Right lung (tissue), 10 donors: ENCODE measurements at places on chromosomes 11 and 22. TPM values are rescaled to one million over a fixed set of nuclear protein-coding genes. Genes with fewer than 3 reads are reported as not detected.

DNA sequence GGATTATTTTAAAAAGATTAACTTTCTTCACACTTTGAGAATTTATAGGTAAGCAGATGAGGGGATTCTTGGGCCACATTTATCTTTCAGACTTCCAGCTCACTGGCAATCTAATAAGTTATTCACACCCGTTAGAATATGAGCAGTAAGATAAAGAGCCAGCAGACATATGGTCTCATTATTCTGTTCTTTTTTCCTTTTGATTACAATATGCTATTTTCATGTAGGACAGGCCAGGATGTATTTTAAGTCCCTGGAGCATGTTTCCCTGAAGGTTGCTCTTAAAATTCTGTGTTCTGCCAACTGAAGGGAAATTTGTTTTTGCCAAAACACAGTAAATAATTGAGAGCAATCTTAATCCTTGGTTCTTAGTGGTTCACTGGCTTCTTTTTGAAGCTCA, 22.2 kb downstream of the PDHX start:
- DNase-seq: no peak

GRCh38 chr11:30015725-30016412, 961 bp downstream of the KCNA4 start:
- no peak for DNase-seq

- no peak for DNase-seq
These were observed 321.6 kb downstream of the AASDHPPT start for GRCh38 chr11:106399076-106399511.

GRCh38 chr11:114132417-114132816, 72.9 kb downstream of the ZBTB16 start:
- no peak for DNase-seq

- no peak for DNase-seq
These were observed 54.2 kb upstream of the TTLL12 start for GRCh38 chr22:43241138-43241597.

DNA sequence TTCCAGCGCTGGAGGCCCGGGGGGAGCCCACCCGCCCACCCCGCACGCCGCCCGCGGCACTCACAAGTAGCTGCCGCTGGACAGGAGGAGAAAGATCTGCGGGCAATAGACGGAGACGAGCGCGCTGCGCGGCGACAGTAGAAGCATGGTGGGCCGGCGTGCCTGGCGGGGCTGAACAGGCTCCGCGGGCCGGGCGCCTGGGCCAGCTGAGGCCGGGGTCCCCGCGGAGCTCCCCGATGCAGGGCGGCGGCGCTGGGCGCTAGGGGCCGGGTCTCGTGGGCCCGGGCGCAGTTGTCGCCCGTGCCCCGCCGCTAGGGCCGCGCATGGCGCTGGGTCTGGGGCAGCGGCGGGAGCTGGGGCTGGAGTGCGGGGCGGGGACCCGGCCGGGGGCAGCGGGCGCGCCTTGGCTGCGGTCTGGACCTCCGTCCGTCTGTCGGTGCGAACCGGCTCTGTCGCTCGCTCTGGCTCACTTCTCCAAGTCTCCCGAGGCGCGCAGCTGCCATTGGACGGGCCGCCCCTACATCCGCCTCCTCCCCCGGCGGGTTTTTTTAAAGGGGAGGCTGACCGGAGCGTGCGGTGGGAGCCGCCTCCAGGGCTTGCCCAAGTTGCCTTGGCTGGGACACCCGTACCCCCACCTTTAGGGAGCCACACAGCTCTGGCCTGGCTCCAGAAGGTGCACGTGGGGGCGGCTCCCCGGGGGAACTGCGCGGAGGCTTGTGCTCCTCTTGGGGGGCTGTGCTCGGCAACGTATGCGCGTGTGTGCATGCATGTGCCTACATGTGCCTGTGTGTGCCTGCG, 4.7 kb downstream of the WNT7B start:
- no peak for DNase-seq

DNA sequence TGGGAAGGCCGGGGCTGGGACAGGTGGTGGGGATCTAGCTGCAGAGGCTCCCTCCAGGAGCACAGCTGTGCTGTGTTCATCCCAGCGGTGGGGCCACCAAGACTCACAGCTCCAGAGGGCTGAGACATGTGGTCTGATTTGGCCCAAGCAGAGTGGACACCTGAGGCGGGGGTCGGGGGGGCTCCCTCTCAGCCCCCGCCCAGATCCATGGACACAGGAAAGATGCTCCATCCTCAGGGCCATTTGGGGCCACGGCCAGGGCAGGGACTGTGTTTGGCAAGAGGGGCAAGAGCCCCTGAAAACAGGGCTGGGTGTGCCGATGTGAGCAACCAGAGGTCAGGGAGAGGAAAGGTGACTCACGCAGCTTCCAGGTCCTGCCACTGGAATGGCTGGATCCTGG, 219.4 kb downstream of the BRD1 start:
- no peak for DNase-seq

DNA sequence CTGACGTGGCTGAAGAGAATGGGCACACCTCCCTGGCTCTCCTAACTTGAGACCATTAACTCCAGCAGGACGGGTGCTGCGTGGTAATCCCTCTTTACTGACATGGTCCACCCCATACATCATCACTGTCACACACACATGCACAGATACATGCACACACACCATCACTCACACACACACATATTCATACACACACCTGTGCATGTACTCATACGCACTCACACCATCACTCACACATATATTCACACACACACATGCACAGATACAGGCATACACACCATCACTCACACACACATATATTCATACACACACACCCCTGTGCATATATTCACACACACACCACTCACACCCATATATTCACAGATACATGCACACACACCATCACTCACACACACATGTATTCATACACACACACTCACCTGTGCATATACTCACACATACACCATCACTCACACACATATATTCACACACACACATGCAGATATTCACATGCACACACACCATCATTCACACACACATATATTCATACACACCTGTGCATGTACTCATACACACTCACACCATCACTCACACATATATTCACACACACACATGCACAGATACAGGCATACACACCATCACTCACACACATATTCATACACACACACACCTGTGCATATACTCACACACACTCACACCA, 74.8 kb downstream of the EFCAB6 start:
- DNase-seq: no peak

- DNase-seq: no peak
These were observed 11.5 kb downstream of the NNMT start for GRCh38 chr11:114307524-114308203.

DNA sequence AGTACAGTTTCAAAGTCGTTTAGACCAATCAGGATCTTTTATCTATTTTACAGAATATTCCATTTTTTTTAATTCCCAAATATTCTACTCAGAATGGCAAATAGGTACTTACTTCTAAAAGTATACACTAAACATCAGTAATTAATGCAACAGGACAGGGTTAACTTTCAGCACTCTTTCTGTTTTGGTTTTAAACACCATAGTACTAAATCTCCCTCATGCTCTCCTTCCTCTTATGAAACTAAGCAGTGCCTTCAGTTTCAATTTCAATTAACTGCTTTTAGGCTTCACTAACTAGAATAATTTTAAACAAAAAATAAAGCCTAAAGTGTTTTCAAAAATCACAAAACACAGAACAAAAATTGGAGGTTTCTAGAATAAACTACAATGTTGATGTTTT, 57.9 kb downstream of the NOX4 start:
- DNase-seq: no peak

DNA sequence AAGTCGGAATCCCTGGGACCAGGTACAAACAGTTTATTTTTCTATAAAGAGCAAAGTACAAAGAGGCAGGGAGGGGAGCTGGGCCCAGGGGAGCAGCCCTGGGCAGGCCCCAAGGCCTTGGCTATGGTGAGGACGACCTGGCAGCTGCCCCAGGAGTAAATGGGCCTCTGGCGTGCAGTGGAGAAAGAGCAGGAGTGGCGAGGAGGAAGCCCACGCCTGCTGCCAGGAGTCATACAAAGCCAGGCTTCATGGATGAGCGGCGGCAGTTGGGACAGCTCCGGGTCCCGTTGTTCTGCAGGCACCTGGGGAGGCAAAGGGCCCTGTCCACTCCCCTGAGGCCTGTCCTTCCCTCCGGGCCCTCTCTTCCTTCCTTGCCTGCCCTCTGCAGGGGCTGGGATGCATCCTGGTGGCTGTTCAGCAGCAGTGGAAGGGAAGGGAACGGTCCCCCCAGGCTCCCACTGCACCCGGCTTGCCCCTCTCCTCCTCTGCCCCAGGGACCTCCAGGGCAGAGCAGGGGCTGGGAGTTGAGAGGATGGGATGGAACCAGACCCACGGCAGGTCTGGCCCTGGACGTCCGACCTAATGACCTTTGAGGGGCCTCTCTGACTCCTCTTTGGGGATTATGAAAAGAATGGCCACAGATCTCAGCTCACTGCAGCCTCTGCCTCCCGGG, 11.1 kb downstream of the RAPSN start:
- no peak for DNase-seq

DNA sequence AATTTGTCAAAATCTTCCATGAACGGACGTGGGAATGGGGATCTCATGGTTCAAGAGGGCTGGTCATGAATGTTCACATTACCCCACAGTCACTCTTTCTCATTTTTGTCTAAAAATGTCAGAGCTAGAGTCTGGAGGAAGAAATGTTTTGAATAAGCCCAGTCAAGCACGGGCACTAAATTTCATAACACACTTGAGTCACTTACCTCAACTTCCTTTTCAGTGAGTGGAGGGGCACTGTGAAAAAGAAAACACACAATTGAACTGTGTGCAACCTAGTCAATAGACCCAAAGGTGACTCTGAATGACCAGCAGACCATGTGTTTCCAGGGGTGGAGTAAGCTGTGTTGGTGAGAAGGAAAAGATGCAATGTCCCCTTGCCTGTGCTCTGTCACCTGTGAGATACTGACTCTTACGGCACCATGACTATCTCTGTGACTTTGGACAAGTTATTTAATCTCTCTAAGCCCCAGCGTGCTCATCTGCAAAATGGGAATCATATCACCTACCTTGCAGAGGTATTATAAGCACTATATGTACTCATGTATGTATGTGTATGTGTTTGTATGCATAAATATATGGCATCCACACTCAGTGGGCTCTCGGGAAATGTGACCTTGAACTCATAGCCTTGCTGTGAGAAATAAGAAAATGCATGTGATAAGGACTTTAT, 38.2 kb upstream of the LYVE1 start:
- no peak for DNase-seq

DNA sequence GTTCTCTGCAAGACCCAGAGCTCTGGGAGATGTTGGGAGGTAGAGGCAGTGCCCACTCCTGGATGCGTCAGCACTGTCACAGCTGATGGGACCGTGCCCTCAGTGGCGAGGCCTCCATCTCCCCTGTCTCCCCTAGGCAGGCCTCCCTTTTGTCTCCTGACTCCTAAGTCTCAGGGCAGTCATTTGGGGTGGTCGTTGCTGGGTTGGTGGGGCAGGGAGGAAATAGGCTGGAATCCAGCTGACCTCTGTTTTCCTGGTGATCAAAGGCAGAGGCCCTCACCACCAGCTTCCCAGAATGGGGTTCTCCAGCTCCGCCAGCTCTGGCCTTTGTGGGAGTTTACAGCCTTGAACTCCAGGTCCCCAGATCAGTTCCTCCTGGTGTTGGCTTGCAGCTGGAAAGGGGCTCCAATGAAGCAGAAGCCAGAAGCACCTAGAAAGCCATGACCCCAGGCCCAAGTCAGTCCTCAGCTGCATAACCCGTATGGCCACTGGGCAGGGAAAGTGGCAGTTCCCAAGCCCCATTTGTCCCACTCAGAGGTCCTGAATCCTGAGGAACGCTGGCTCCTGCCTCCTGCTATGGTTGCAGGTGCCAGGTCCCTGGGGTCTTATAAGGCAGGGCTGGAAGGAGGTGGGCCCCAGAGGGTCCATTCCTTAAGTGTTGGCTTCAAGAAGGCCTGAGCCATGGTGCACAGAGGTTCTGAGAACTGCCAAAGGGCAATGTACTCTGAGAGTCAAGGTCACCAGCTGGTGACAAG, 7.3 kb upstream of the FXYD2 start:
- no peak for DNase-seq

DNA sequence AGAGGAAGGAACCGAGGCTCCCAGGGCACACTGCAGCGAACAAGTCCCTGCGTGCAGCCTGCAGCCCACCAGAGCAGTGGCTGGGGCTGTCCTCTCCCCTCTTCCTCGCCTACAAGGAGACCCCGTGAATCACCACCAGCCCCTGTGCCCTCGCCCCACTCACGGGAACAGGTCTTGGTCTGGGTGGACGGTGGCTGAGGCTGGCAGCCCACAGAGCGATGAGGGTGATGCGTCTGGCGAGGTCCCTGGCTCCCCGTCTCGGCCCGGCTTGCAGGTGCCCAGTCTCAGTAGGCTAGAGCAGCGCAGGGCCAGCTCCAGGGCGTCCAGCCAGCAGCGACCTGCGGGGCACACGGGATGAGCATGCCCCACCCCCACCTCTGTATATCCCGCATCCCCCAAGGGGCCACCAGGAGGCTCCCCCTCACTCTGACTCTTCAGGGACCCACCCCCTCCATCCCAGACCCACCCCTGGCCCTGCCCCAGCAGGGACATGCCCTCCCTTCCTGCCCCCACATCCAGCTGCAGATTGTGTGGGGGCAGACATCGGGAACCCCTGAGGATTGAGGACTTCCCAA, 50.5 kb upstream of the CARS1 start:
- no peak for DNase-seq

GRCh38 chr11:83674102-83674896, 388.1 kb upstream of the CCDC90B start:
- no peak for DNase-seq

- no peak for DNase-seq
These were observed 119.2 kb downstream of the ETS1 start for GRCh38 chr11:128468111-128468510.

GRCh38 chr11:45859661-45860140, 12.4 kb downstream of the CRY2 start:
- DNase-seq: peak; percentile 93

DNA sequence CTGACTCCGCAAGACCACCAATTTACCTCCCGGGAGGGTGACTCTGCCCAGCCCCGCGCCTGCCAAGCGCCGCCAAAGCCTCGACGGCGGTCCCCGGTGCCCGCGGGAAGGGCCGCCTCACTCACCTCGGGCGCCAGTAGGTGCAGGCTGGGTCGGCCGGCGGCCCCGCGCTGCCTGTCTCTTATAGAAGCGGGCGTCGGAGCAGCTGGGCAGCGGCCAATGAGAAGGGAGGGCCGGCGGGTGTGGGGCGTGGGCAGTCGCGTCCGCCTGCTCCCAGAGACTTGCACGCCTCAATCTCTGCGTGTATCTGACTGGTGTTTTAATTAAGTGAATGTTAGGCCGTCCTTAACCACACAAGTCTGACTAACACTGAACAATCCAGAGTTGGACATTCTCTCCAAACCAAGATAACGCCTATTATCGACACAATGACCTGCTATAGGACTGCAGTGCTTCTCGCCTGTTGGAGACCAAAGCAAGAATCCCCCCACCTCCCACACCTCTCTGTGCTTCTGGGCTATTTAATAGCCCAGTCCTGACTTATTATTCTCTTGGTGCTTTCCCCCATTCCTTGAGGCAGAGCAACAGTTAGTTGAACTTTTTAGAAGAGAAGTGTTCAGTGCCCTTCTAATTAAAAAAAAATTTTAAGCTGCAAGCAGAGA, at the start of gene TPH1:
TPH1 (minus strand) TSS at position 154 of the 662 bp plus-strand sequence. CDS start 5,507 bp downstream, outside the sequence.
- DNase-seq: peak; percentile 18

GRCh38 chr11:45906096-45906682, 882 bp downstream of the FREY1 start:
- DNase-seq: no peak

Gene C11orf21
- 1.7 TPM for polyA plus RNA-seq

Gene TTC28
- 37.1 TPM for polyA plus RNA-seq

Gene ATL3
- polyA plus RNA-seq: 19.0 TPM

Gene SLC22A8
- polyA plus RNA-seq: 0.08 TPM

Gene OR56A1
- polyA plus RNA-seq: not detected

Gene MRGPRX4
- polyA plus RNA-seq: not detected

Gene GANAB
- 339 TPM for polyA plus RNA-seq
